ENCODE measurements at places on chromosomes 7 and 10.

GRCh38 chr10:32795598-32796183 is 162.3 kb downstream of the ITGB1 start:
- no peak for DNase-seq

DNA sequence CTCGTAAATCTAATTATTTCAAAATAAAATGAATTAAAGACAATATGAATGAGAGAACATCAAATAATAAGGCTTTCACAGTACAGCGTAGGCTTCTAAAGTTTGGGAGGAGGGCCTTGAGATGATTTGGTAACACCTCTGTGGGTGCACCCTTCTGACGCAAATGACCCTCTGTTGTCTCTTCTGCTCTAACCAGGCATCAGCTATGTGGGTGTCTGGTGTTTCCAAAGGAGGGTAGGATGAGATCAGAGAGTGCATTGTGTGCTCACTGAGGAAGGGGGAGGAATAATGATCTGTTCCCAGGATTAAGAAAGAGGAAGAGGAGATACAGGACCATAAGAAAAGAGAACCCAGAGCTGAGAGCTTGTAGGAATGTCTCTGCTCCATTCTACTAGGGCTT is 420.4 kb downstream of the SDK1 start:
- no peak for DNase-seq

DNA sequence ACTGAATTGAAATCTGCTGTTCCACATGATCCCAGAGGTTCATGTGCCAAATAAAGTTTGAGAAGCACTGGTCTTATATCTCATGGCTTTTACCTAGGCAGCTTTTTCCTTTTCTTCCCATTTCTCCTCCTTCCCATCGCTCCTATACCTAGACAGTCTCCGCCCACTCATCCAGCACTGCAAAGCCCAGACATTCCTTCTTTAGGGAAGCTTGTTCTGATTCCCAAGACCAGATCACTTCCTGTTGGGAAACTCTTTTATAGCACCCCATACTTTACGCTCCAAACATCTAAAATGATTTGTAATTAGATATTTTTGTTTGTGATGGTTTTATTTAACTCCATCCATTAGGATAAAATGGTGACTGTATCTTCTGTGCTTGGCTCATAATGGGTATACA is 75.9 kb downstream of the BMPER start:
- no peak for DNase-seq

DNA sequence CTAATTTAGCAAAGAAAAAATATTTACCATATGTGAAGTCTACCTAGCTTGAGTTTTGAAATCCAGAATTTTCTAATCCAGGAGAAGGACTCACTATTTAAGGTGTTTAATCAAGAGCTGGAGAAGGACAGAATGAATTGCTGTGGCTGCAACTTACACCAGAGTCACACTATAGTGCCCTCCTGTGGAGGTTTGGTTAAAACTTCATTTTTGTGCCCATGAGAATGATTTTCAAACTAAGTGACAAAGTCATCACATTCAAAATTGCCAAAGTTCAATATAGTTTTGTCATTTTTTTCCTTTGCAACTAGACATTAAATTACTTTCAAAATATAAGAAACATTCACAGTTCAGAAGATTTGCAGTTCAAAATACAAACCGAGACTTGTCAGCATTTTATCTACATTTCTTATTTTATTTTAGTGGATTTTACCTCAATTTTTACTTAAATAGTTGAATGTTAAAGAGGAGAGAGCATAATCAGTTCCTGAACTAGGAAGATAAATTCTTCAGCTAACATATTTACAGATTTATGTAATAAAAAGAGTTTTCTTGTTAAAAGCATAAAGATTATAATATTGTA is 70.7 kb downstream of the CABCOCO1 start:
- no peak for DNase-seq

GRCh38 chr10:125165584-125166573 is 5.5 kb upstream of the CTBP2 start:
- DNase-seq = no peak

GRCh38 chr7:34734771-34735170 is 76.8 kb downstream of the NPSR1 start:
- DNase-seq = no peak

GRCh38 chr10:73209705-73210104 is 37.4 kb downstream of the DNAJC9 start:
- no peak for DNase-seq

GRCh38 chr7:128726737-128727072 is 12.5 kb upstream of the CALU start:
- DNase-seq = no peak

DNA sequence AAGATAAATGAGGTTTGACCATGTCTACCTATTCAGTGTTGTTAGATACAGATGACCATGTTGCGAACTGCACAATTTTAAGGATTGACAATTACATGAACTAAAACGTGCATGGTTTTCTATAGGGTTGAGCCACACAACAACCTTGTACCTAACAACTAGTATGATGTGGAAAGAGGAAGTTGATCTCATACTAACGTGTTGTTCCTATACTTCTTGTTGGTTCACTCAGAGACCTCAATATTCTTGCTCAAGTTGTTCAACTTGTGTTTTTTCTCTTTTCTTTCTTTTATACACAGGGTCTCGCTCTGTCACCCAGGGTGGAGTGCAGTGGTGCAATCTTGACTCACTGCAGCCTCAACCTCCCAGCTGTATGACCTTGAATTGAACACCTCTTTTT is 6.1 kb upstream of the KEL start:
- no peak for DNase-seq

- DNase-seq = no peak
These were observed 441.3 kb downstream of the PLXNA4 start for GRCh38 chr7:132134814-132135445.

DNA sequence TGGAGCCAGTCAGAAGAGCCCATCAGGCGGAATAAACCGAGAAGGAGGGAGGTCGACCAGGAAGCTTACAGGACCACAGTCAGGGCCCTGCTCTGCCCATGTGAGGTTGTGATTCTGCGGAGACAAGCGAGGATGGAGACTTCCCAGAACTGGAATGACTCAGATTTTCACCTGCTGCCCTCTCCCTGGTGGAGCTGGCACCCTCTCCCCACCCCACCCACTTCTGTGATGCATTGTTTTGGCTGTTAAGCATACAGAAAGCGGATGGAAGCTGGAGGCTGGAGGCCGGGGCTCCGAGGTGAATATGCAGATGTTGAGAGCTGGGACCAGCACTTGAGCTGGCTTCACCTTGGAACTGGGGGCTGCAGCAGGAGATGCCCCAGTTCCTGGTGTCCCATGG is 57.4 kb downstream of the NPTX2 start:
- DNase-seq = no peak

DNA sequence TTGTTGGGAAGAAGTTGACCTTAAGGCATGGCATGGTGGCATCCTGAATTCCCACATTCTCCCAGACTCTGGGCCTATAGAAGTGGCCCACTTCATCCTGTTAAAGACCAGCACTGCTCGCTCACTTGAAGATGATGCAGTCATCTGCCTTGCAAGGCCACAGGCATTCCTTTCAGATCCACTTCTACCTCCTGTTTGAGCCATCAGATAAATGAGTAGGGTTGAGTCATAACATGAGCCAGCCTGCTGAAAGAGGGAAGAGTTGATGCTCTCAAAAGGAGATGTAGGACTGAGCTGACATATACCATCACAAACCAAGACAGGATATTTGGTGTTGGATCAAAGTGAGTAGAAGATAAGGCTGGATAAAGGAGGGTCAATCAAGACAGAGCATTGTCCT is 1.5 kb upstream of the EBLN1 start:
- no peak for DNase-seq

GRCh38 chr10:33478675-33479125 is 144.2 kb upstream of the NRP1 start:
- DNase-seq = no peak

DNA sequence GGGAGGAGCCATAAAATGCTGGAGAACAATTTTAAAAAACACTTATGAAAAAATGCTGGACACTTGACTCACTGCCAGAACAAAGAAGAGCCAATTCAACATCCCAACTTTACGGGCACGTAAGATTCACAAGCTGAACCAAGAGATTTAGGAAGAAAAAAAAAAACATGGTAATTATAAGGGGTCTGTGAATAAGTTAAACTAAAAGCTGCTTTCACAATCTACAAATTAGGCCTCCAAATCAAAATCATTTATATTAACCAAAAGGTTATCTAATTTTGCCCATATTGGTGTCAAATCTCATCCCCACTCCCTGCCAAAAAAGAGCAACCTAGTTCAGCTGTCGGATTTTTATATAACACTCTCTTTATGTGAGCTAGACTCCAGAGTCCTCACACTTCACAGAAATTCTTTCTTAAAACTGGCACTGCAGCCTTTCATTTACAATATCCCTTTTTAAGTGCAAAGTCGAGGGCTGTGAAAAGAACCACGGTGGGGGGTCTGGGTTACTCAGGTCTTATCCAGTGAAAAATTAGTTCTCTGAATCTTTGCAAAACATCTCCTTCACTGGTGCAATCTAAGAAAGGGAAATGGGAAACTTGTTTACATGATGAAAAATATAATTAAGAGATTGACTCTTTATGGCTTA is 30.4 kb upstream of the DGKI start:
- DNase-seq = no peak

DNA sequence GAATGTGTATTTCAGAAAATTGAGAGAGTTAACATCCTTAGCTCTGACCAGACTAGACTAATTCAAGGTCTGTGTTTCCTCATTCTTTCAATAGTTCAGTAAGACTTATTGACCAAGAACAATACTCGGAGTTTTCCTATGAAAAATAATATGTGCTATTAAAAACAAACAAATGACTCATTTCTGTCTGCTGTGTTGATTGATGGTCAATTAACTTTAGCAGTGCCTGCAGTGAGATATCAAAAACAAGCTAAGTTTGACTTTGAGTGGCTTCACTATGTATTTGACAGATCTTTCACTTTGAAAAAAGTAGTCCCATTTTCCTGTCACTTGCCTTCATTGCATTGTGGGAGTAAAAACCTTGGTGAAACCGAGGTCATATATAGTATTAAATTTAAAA is 91.0 kb downstream of the GNAT3 start:
- DNase-seq = no peak

DNA sequence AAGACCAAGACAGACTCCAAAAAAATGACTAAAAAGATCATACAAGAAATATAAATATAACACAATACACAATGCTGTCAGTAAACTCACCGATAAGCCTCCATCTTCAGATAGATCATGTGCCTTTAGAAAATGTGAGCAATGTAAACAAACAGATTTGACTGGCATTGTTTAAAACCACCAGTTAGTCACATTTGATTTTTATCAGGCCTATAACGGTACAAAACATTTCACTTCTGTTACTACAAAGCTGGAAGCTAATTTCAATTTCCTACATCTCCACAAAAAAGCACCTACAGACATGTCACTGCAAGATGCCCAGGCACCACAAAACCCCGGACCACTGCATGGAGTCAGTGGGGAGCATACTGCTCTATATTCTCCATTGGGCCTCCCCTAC is 18.9 kb downstream of the SGMS1 start:
- DNase-seq = no peak

DNA sequence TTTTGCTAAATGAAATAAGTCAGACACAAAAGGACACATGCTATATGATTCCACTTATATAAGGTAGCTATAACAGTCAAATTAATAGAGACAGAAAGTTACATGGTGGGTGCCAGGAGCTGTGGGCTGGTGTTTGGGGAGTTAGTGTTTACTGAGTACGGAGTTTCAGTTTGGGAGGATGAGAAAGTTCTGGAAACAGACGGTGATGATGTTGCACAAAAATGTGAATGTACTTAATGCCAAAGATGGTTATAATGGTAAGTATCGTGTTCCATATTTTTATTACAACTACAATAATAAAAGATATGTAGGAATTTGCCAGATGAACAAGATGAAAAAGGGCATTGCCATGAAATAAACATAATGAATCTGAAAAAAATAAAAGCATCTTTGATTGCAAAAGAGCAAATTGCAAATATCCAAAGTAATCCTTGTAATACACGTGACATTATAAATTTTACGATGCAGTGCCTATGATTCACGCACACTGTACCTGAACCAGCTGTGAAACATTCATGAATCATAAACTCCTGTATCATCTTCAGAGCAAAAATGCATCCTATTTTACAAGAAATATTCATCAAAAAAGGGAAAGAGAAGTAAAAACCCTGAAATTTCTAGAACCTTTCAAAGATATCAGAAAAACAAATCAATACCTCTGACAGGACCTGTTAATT is 676.7 kb downstream of the PCDH15 start:
- no peak for DNase-seq

DNA sequence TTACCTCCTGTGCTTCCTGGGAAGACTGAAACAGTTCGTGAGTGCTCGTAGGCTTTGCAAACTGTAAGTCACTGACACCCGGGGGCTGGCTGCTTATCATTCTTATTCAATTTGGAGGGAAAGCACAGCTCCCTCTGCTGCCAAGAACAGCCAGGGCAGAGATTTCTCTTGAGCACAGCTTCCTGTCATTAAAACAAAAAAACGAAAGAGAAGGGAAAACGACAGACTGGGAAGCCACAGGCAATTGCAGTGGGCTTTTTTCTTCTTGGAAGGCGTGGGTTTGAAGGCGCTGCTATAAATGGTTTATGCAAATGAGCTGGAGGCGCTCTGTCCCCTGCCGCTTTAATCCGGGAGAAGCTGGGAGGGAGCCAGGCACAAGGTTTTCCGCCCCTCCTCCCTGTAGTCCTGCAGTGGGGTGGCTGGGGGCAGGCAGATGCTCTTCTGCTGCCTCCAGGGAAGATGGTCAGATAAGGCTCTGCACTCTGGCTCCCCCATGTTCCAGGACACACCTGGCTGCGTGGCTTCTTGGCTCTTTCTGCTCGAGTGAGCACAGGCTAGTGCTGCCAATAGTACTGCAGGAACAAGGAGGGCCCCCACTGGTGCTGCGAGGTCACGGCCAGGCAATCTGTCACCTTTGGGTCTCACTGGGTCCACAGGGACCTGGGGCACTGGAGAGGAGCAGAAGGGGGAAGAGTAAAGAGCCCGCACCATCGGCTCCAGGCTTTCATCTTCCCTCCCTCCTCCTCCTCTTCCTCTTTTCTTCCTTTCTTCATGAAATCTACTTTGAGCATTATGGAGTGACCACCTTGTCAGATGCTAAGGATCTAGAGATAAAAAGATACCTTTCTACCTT is 49.5 kb downstream of the NEURL1 start:
- DNase-seq = no peak

DNA sequence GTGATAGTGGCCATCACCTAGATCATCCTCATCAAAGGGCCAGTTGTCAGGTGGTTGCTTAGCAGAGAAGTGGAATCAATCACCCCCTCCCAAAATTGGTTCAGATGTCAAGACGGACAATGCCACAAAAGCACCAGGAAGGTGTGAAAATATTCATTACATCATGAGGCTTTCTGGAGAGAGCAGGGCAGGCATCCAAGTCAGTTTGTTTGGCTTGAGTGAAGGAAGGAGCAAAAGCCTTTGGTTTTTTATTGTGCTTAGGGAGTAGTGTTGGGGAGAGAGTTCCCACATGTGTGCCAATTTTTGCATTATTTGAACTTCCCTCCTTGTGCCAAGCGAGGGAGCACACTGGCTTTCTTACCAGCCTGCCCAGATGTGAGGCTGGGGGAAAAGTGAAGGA is 1082.9 kb downstream of the LRMDA start:
- no peak for DNase-seq

GRCh38 chr7:155163696-155164095 is 93.6 kb downstream of the HTR5A start:
- no peak for DNase-seq

Data from activated effector memory CD4-positive, alpha-beta T cell treated with Interleukin-2 at 50 U/mL for 16 hours (primary cell).